ENCODE measurements at places on chromosomes 12 and 14.

DNA sequence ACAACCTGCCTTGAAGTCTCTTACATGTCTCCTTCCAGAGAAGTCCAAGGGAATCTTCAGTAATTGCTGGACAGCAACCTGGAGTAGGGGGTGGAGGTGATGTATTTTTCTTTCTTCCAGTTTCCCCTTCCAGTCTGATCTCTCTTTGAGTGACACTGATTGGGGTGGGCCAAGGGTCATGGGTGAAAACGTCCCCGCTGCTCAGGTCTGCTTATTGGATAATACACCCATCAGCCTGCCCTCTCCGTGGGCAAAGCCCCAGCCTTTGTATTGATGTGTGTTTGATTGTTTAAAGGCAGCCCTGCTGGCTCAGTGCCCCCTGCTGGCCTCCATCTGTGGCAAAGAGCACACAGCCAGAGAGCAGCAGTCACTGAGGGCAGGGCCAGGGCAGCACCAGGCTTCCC lies 35.7 kb upstream of the ATP2A2 start:
- DNase-seq = peak; percentile 39

DNA sequence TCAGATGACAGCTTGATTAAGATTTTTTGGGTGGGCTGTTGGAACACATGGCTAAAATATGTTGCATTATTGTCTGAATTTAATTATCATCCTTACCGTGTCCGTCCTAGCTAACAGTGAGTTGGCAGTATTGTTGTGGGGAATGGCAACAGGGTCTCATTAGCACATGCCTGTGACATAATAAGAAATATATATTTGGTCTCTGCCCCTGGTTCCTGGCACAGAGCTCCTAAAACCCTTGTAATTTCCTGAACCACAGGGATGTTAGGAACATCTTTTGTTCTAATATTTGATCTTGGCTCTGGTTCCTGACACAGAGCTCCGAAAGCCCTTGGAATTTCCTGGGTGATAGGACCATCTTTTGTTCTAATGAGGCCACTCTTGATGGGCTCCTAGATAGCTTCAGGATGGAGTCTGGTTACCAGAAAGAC lies 76.0 kb downstream of the SYNE2 start:
- DNase-seq = no peak

- DNase-seq = no peak
These were observed 133.6 kb upstream of the VRK1 start for GRCh38 chr14:96663491-96664067.

DNA sequence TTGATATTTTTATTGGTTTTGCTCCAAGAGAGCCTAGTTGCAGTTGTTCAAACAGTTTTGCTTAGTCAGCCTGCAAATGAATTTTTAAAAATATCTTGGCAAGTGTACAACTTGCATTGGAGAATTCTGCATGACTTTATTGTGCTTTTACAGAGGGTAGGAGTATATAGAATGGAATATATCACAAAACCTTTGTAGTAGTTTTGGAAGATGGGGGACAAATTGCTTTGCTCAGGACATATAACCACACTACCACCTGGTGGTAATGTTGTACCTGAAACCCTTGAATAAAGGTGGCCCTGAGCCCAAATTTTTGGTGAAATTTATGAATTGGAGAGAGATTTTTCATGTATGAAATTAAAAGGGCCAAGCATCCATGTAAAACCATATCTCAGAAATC lies 645.2 kb downstream of the MED13L start:
- DNase-seq = no peak
